ENCODE measurements at places on chromosomes 16 and 17. TPM values are rescaled to one million over a fixed set of nuclear protein-coding genes. Genes with fewer than 3 reads are reported as not detected.

The KCNJ18 gene
- polyA plus RNA-seq: not detected

The TPSG1 gene
- 0.71 TPM for polyA plus RNA-seq

The GUCY2D gene
- polyA plus RNA-seq: 0.51 TPM

The PRKCB gene
- 19.2 TPM for polyA plus RNA-seq

DNA sequence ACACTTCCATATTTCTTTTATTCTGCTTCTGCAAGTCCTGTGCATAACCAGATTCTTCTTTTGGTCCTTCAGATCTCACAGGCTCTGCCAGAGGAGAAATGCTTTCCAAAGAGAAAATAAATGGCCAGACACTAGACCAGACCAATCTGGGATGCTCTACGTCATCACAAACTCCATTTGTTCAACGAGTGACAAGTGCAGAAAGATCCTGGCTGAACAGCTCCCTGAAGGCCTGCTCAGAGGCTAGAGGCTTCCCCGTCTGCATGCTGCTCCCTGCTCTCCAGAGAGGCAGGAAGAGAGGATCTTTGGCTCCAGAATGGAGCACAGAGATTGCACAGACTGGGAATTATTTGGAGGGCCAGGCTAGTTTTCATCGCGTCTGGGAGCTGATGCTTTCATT is 232.7 kb downstream of the MAF start:
- H3K27me3 ChIP-seq: no peaks in the 10 kb centered on the region

DNA sequence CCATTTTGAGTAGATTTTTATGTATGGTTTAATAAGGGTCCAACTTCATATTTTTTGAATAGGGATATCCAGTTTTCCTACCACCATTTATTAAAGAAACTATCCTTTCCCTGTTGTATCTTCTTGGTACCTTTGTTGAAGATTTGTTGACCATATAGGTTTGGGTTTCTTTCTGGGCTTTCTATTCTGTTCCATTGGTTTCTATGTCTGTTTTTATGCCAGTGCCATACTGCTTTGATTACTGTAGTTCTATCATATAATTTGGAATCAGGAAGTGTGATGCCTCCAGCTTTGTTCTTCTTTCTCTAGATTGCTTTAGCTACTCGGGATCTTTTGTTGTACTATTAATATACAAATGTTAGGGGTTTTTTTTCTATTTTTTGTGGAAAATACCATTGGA is 46.5 kb downstream of the PPM1E start:
- no peak overlapping the region for H3K27ac ChIP-seq
- H3K27me3 ChIP-seq: no peaks in the 10 kb centered on the region
- no peaks in the 10 kb centered on the region for H3K4me1 ChIP-seq
- no peaks in the 10 kb centered on the region for H3K36me3 ChIP-seq

DNA sequence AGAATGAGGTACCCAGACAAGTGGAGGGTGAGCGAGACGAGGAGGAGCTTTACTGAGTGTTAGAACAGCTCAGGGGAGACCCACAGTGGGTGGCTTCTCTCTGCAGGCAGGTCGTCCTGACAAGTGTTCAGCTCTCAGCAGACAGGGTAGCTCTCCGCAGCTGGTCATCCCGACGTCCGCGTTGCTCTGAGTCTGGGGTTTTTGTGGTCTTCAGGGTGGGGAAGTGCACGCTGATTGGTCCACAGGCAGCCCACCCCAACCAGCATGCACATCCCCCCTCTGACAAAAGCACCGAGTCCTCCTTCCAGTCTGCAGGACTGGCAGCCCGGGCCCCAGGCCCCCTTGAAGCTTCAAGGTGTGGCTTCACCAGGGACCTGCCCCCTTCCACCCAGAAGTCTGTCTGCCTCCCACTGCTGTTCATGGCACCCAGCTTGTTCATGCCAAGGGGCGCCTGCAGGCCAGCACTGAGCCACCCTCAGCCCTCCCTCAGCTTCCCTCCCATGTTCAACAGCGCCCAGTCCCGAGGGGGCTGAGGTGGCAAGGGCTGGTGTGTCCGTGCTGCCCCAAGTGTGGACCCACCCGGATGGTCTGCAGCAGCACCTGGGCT is 19.9 kb upstream of the WDR45B start:
- H3K36me3 ChIP-seq: peaks cover 7% of the 10 kb centered on the region
- peaks cover 9% of the 10 kb centered on the region for H3K4me1 ChIP-seq
- DNase-seq: no peak
- no peak overlapping the region for H3K4me3 ChIP-seq
- no peak overlapping the region for H3K27ac ChIP-seq

DNA sequence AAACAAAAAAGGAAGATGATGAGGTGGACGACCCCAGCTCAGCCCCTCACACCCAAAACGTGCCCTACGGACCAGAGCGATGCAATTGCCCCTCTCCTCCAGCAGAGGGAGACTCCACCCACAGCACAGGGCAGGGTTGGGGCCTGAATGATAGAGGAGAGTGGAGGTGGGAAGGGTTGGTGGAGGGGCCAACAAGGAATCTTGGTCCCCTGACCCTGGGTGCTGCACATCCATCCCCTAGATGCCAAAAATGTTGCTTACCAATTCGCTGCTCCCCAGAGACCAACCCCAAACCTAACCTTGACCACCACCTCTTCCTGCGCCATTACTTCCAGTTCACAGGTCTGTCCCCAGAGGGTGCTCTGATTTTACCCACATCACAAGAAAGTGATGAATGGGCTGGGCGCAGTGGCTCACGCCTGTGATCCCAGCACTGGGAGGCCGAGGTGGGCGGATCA is 12.9 kb downstream of the P2RX5 start:
- no peak overlapping the region for H3K4me3 ChIP-seq
- H3K27ac ChIP-seq: no peak overlapping the region
- H3K4me1 ChIP-seq: no peaks in the 10 kb centered on the region
- no peak for DNase-seq

- H3K4me1 ChIP-seq: peaks cover 21% of the 10 kb centered on the region
- peaks cover 14% of the 10 kb centered on the region for H3K36me3 ChIP-seq
- H3K27me3 ChIP-seq: no peaks in the 10 kb centered on the region
- no peak for DNase-seq
- no peak overlapping the region for H3K4me3 ChIP-seq
- H3K27ac ChIP-seq: peak overlapping the region; percentile 73
Measured at GRCh38 chr17:8384801-8385378, 1.9 kb upstream of the RPL26 start.

DNA sequence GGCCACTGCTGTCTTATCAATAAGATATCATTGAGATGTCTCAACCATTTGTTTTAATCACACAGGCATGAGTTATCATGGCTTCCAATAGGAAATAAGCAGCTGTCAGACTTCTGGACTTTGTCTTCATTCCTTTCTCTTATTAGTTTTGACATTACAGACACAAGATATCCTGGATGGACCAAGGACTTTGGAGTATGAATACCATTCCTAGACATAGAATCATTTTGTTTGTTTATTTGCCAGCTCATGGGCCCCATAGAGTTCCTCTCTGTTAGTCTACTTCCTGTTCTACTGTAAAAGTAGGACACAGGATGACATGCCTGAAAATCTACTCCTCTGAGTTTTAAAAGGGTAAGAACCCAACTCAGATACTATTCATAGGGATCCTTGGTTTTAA is 77.7 kb upstream of the KCNJ16 start:
- DNase-seq: no peak
- H3K27me3 ChIP-seq: no peaks in the 10 kb centered on the region
- no peaks in the 10 kb centered on the region for H3K36me3 ChIP-seq
- H3K4me1 ChIP-seq: no peaks in the 10 kb centered on the region
- H3K4me3 ChIP-seq: no peak overlapping the region

- H3K4me1 ChIP-seq: peaks cover 18% of the 10 kb centered on the region
- H3K4me3 ChIP-seq: no peak overlapping the region
- no peaks in the 10 kb centered on the region for H3K27me3 ChIP-seq
- peaks cover 4% of the 10 kb centered on the region for H3K36me3 ChIP-seq
Measured at GRCh38 chr17:2390199-2390836, 10.5 kb downstream of the MNT start.

DNA sequence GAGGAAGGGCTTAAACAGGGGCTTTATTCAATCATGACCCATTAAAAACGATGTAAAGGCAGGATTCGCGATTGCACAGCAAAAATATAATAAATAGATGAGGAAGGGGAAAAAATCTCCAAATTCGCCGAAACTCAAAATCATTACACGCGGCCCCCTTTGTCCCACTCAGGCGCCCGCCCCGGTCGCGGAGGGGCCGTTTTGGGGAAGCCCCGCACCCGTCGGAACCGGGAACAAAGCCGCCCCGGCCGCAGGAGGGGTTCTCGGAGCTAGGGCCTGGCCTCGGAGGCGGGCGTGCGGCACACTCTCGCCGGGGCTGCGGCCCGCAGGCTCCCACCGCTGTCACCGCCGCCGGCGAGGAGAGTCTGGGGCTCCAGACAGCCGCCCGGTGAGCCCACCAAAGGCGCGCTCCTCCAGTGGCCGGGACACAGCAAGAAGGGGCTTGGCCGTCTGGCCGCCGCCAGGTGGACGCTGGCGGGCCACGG is 521 bp downstream of the C16orf87 start:
- H3K27me3 ChIP-seq: no peaks in the 10 kb centered on the region
- peak overlapping the region; percentile 94 for H3K4me3 ChIP-seq
- H3K4me1 ChIP-seq: peaks cover 20% of the 10 kb centered on the region
- peak; percentile 49 for DNase-seq
- peak overlapping the region; percentile 97 for H3K27ac ChIP-seq

All from lung (tissue), 17 donors.